GM04503 (cell line): ENCODE measurements at places on chromosomes 7 and 10.

- DNase-seq: no peak
These were observed 161.1 kb upstream of the KLF14 start for GRCh38 chr7:130894909-130895750.

- no peak for DNase-seq
These were observed 70.1 kb upstream of the VWC2 start for GRCh38 chr7:49703337-49703736.

- DNase-seq: no peak
These were observed 70.8 kb downstream of the TCF7L2 start for GRCh38 chr10:113020838-113021237.

- DNase-seq: no peak
These were observed 2.4 kb downstream of the ZMIZ2 start for GRCh38 chr7:44750921-44751571.

DNA sequence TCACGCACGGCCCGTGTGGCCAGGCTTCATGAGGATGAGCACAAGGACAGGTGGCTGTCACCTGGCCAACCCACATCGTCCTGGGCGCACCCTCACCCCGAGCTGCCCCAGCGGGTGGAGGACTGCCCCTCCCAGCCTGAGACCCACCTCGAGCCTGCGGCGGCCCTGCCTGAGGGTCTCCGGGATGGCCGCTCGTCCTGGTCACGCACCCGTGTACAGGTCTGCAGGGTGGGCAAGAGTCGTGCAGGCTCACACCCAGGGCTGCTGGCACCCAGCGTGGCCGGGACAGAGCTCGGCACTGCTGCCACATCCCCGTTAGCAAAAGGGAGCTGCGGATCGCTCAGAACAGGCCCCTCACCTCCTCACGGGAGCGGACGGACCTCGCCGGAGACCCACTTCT, 14.4 kb upstream of the UTF1 start:
- DNase-seq: no peak

- no peak for DNase-seq
These were observed 41.7 kb upstream of the WNT2 start for GRCh38 chr7:117364339-117365080.

- no peak for DNase-seq
These were observed 317.1 kb upstream of the KLF6 start for GRCh38 chr10:4101918-4102654.

DNA sequence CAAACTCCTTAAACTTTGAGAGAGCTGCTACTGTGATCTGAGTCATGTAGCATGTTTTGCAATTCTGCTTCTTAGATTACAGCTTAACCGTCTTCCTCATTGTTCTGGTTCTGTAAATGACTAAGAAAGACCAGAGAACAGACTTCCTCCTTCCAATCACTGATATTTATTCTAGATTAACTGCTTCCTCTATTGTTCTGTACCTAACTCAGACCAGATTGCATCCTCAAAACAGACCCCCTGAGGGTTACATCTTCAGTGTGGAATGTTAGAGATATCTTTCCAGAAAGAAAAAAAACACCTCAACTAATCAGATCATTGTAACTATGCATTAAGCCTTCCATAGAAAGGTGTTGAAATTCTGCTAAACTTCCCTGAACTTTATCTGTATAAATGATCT, 5.7 kb upstream of the PIP start:
- DNase-seq: peak; percentile 4

GRCh38 chr10:809671-810350, 120.3 kb upstream of the DIP2C start:
- no peak for DNase-seq

- no peak for DNase-seq
These were observed 1.2 kb upstream of the OR2F1 start for GRCh38 chr7:143953421-143953820.

GRCh38 chr7:93964262-93964661, 39.9 kb downstream of the BET1 start:
- no peak for DNase-seq

DNA sequence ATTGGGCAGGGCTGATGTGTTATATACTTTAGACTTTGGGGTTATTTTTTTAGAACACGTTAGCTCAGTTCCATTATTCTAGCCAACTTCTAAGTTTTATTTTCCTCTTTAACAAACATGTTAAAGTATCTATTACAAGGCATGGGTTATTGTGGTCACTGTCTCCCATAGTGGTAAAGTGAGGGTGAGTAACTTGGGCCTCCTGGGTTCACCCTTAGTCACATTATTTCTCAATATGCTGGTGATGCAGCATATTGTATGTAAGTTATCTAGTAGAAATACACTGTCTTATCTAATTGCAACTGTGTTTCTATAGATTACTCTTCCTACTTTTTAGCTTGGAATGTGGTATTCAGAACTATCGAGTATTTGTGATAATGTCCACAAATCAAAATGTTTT, 65.9 kb downstream of the BBS9 start:
- peak; percentile 61 for DNase-seq

- no peak for DNase-seq
These were observed 69.8 kb upstream of the BAIAP2L1 start for GRCh38 chr7:98470485-98471240.

- DNase-seq: no peak
These were observed 983 bp downstream of the TNRC18 start for GRCh38 chr7:5422396-5423305.

DNA sequence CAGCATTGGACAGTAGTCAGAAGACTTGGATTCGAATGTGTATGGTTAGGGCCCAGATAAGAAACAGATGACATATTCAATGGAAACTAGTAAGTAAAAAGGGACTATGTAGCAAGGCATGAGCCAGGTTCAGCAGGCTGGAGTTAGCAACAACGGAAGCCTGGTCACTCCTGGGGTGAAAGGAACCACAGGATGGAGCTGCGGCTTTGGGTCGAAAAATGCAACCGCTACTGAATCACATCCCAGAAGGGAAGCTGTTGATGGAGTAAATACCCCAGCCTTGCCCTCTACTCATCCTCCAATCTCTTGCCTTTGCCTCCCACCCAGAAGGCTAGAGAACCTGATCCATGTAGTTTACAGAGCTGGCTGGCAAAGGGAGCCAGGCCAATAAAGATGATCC, 37.5 kb upstream of the EGR2 start:
- no peak for DNase-seq
